IMR-90 (cell line): ENCODE measurements at places on chromosomes 12 and 14.
A peak's percentile ranks its signal among the peaks of the same experiment; 100 is the strongest.

DNA sequence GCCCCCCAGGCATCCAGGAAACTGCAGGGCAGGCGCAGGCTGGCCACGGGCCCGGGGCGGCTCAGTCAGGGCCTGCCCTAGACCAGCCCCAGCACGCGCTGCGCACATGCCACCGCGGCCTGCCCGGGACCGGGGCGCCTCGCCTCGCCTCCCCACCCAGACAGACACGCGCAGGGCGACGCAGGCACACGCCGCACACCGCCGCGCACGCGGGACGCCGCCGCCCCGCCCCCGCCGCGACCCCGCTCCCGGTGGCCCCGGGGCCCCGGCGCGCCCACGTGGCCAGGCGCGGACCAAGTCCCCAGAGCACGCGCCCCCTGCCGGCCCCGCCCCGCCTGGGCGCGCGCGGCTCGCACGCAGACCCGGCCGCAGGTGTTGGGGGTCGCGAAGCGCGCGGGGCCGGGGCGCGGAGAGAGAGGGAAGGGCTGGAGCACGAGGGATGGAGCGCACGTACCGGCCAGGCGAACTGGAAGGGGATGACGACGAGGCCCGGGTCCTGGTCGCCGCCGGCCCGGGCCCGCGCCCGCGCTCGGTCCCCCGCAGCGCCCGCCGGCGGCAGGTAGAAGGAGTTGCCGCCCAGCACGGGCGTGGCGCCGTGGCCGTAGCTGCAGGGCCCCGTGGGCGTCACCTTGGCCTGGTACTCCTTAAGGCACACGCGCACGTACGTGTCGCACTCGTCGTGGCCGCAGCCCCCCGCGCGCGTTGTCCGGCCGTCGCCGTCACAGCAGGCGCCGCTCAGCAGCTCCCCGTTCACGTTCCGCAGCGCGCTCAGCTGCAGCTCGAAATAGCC is 1.1 kb downstream of the JAG2 start:
- no peak for DNase-seq

GRCh38 chr12:47078733-47079467 is 521 bp upstream of the PCED1B start:
- peak; percentile 37 for DNase-seq

DNA sequence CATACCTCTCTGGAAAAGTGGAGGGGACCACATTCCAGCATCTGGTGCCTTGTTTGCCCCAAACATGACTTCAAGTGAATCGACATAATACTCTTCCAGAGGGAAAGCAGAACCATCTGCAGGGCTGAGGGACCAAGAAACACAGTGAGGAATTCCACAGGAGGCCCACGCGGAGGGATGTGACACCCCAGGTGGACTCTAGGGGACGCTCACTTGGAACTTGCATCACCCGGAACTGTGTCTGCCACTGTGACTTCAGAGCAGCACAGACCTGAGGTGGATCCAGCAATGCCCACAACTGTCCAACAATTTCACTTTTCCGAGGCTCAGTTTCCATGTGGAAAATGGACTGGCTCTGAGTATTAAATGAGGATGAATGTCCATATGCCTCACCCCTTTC is 14.3 kb upstream of the CLMN start:
- no peak for DNase-seq

GRCh38 chr14:57889245-57889644 is 23.4 kb upstream of the SLC35F4 start:
- no peak for DNase-seq

DNA sequence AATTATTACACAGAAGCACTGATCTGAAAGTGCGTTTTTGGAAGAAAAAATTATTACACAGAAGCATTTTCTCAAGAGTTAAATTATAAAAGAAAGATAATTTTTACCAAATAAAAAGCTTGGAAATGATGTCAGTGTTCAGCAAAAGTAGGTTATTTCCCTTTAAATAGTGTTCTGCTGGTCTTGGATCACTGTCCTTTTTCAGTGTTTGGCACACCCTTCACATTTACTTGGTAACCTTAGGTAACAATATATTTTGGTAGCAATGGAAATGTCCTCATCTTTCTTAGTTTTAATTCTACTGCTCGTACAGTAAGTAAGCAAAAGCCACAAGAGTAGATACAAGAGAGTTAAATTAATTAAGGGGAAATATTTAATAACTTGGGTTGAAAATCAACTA is 40.3 kb downstream of the FERMT2 start:
- no peak for DNase-seq

GRCh38 chr14:37247791-37248461 is 50.2 kb downstream of the MIPOL1 start:
- DNase-seq, result no peak

DNA sequence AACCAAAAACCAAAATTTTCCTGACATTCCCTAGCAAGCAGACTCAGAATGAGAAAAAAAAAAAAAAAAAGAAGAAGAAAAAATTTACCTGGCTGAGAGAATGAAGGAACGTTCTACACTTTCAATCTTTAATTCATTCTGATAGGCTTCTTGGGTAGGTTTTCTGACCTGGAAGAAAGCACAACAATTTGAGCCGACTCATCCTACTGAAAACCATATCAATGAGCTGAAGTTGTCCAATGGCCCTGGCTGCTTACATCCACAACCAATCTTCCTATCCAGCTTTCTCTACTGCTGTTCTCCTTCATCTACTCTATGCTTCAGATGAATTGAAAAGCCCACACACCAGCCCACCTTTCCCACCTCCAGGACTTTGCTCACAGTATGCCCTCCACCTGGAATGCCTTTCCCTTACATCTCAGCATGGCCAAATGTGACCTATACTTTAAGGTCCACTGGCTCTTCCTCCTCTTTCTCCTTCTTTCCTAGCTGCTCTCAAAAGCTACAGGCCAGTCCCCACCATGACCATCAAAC is 31.6 kb upstream of the NR2C1 start:
- DNase-seq, result no peak

GRCh38 chr12:11500188-11500860 is 105.0 kb upstream of the PRB2 start:
- DNase-seq, result peak; percentile 50

- peak; percentile 38 for DNase-seq
Measured at GRCh38 chr14:103185051-103186029, 62.1 kb downstream of the TNFAIP2 start.

GRCh38 chr12:121637231-121637914 is 11.0 kb downstream of the ORAI1 start:
- no peak for DNase-seq

DNA sequence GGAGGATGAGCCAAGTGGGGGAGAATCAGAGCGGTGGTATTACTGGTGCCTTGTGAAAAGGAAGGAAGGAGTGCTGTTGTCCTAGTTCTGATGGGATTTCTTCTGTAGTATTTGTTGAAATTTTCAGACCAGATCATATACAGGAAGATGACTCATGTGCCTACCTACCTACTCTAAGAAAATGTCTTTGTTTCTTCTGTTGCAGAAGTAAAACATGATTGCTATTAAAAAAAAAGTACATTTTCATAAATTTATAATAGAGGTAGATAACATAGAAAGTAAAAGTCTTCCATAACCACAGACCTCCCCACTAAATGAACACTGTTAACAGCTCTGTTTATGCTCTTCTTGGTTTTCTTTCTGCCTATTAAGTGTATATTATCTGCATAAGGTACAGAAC is 26.9 kb downstream of the SAMD4A start:
- DNase-seq, result peak; percentile 72

- DNase-seq, result no peak
Measured at GRCh38 chr14:65469903-65470302, 57.4 kb downstream of the FUT8 start.

DNA sequence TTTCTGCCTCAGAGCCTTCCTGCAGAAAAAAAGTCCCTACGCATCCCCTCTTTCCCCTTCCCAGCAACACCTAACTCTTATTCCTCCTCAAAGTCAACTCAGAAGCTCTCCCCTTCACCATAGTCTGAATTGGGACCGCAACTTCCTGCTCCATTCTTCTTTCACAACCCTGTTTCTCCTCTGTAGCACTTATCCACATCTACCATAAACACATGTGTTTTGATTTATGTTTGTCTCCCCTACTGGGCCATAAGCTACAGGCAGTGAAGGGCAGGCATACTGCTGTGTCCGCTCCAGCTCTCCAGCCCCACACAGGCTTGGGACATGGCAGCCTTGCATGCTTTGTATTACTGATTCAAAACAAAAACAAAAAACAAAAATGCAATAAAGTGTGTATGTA is 5.9 kb downstream of the SDR9C7 start:
- DNase-seq, result no peak

- DNase-seq, result no peak
Measured at GRCh38 chr14:72155379-72155993, 223.3 kb downstream of the RGS6 start.
